ENCODE measurements at places on chromosomes 4 and X.

DNA sequence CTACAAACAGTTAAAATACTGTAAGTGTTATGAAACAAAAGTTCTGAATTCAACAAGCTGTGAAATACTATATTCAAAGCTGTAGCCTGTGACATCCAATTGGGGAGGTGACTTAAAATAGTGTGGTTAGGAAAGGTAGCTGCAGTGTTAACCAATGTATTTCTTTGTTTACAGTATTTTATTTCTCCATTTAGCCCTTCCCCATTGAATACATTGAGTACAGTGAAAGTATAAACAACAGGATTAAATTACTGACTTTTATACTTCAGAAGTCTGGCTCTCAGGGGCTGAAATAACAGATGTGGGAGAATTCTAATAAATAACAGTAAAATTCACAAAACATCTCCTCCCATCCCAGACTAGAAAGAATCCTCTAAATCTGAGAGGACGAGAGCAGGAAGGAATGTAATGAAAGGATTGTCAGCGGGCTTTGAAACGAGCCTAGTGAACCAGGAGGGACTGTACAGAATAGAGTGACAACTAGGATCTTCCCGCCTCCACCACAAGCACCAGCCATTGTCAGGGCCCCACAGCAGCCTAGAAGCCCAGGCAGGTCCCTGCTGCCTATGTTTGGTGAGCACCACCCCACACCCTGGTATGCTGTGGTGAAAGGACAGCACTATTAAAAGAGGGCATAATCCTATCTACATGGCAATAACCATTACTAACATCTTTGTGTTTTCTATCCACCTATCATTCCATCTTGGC is 73.7 kb downstream of the SPCS3 start:
- DNase-seq = no peak

GRCh38 chr4:158484173-158484885 is 37.4 kb upstream of the RXFP1 start:
- DNase-seq = no peak

GRCh38 chrX:154378059-154378798 is 866 bp upstream of the EMD start:
- no peak for DNase-seq

DNA sequence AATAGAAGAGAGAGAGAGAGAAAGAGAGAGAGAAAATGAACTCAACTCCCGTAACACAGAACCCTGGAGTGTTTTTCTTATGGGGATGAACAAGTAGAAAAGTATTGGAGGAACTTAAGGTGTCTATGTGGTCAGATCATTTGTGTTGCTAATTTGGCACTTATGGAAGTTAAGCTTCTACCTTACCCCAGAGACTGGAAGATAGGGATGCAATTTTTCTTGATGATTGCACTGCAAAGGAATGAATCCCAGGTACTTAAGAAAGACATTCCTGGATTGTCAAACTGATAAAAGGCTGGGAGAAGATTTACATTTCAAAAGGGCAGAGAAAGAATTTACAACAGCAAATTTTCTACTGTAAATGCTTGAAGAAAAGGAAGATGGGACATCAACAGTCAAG is 57.2 kb downstream of the MAP9 start:
- DNase-seq = no peak

- no peak for DNase-seq
These were observed 579.6 kb upstream of the IGFBP7 start for GRCh38 chr4:57689693-57690205.

- DNase-seq = no peak
These were observed 174.8 kb upstream of the GLRA2 start for GRCh38 chrX:14354521-14354920.

DNA sequence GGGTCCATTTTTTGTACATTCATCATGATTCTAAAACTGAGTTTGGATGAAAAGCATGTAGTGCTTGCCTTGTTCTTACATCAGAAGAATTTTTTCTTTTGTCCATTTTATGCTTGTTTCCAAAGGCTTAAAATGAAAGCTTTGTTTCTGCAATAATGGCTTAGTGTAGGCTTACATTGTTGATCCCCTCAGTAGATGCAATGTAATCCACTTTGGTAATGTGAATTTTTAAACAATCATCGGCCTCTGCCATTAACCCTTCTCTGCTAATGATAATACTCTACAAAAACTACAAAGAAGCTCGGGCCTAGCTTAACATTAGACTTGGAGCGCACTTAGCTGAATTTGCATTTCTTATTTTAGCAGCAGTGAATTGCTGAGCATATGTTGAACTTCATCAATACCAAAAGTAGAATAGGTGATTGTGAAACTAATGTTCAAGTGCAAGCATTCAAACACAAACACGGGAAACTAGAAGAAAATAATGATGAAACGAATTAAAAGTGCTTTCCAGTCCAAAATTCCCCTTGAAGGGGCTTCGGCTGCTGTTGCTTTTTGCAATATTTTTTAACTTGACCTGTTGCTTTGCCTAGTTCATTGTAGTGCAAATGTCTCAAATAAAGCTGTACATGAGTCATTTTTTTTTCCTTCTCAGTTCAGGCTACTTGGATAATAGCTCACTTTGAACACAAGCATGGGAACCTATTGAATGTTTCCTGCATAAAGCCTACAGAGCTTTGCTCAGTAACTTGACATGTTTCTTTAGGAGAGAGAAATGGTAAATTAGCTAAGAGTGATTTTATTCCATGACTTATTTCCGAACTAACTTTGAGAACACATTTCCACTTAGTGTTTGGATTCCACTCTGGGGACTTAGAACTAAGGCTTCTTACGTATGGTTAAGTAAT is 66.5 kb downstream of the SLIT2 start:
- DNase-seq = no peak

DNA sequence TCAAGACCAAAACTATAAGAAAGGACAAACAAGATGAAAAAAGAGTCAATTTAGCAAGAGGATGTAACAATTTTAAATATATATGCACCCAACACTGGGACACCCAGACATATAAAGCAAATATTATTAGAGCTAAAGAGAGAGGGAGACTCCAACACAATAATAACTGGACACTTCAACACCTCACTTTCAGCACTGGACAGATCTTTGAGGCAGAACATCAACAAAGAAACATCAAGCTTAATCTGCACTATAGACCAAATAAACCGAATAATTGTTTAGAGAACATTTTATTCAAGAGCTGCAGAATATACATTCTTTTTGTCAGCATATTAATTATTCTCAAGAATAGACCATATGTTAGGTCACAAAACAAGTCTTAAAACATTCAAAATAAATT is 109.7 kb upstream of the TET2 start:
- no peak for DNase-seq

DNA sequence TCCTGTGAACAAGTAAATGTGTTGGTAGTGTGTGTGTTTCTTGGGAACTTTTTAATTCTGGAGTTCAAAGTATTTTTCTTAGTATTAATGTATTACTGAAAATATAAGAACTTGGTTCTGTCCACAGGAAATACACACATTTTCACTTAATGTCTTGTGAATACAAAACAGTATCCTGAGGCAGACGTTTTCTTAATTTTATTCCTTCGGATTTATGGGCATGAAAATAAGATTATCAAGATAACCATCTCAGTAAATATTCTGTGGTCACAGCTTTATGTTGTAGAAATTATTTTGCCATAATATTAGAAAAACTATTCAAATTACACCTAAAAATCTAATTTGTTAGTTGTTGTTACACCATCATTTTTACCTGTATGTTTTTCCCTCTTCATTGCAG is 29.8 kb downstream of the NFKB1 start:
- no peak for DNase-seq

GRCh38 chr4:118823471-118823870 is 12.5 kb downstream of the SEC24D start:
- DNase-seq = no peak

- DNase-seq = no peak
These were observed 8.4 kb upstream of the ELF4 start for GRCh38 chrX:130118441-130119311.

DNA sequence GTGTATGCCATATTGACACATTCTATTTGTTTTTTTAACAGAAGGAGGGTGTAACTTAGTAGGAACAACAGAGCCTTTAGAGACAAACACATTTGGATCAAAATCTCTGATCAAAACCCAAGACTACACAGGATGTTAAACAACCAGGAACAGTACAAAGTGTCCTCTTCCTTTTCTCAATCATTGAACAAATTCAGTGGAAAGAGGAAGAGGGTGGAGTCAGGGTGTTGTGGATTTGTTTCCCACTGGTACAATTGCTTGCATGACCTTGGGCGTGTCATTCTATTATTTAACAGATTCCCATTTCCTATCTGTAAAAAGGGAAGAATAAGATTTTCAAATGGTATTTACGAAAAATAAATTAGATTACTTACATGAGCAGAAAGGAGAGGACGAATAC is 1162.8 kb upstream of the PRKX start:
- DNase-seq = no peak

Data from NAMALWA (cell line).